ENCODE measurements at places on chromosomes 5 and 9. TPM values are rescaled to one million over a fixed set of nuclear protein-coding genes. Genes with fewer than 3 reads are reported as not detected.

DNA sequence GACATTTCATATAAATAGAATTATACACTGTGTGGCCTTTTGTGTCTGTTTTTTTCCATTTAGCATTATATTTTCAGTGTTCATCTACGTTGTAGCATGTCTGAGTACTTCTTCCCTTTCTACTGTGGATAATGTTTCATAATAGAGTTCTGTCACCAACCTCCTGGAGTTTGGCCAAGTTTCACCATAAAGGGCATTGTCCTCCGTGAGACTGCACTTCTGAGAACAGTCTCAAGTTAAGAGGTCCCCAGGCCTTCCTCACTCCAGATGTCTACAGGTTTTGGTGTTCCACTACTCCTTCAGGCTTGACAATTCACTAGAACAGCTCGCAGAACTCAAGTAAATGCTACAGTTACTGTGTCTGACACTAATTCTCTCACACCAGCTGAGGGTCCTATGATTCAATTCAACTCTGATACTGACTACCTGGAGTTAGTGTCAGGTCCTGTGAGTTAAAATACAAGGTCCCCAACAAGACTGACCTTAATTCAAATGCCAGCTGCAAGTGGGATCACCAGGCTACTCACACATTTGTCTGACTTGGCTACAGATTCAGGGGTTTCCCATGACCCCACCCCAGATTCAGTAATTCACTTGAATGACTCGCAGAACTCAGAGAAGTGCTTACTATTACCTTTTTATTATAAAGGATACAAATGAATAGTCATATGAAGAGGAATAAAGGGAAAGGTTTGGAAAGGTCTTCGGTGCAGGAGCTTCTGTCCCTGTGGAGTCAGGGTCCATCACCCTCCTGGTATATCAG lies 31.1 kb downstream of the SLC35A4 start:
- peak; percentile 60 for DNase-seq

DNA sequence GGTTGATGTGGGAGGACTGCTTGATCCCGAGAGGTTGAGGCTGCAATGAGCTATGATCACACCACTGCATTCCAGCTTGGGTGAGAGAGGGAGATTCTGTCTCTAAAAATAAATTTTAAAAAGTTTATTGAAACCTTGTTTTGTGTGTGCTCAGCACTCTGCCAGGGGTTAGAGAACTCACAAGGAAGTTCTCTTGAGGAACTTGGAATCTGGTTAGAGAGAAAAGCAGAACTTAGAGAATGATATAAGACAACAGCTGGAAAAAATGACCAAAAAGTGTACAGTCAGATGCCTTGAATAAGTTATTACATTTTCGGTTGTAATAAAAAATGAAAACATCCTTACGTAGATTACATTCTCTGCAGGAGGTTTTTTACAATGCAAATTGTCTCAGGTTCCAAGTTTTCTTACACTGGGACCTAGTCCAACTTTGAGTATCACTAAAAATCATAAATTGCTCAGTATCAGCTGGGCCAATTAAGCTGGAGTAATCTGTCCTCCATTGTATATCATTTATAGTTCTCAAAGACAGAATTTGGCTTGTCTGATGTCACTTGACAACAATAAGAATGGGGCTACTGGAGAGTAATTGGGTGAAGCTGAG lies 21.7 kb upstream of the TENT2 start:
- no peak for DNase-seq

DNA sequence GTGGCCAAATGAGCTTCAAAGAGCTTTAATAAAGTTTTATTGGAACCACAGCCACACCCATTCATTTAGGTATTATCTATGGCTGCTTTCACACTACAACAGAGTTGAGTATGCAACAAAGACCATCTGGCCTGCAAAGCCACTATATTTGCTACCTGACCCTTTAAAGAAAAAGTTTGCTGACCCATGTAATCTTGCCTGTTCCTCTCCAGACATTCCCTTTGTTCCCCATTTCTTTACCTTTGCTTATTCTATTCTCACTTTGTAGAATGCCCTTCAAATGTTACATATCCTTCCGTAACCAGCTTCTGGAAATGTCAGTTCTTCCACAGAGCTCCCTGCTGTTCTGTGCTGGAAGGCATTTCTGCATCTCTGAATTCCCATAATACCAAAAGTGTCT lies 320.2 kb downstream of the TLE1 start:
- no peak for DNase-seq

- no peak for DNase-seq
Observed at GRCh38 chr5:145941448-145942130, 5.2 kb downstream of the SH3RF2 start.

- DNase-seq, result no peak
Observed at GRCh38 chr5:17832949-17833745, 198.9 kb downstream of the TAF11L14 start.

GRCh38 chr9:4292781-4293180 lies 7.1 kb downstream of the GLIS3 start:
- no peak for DNase-seq

DNA sequence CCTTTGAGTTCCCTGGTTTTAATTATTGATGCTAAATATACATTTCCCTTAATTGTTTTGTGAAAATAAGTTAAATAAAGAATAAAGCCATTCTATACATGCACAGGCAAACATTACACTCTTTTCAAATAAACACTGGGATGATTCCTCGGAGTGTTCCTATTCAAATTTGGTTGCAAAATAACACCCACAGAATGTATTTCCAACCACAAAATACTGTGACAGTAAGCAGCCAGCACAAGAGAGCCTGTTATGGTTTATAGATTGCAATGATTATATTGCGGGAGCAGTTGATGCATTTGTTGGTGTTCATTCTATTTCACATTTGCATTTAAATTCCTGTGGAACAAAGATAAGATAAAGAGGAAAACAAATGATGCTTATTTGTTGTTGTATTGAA lies 632.6 kb upstream of the WWC1 start:
- DNase-seq, result no peak

DNA sequence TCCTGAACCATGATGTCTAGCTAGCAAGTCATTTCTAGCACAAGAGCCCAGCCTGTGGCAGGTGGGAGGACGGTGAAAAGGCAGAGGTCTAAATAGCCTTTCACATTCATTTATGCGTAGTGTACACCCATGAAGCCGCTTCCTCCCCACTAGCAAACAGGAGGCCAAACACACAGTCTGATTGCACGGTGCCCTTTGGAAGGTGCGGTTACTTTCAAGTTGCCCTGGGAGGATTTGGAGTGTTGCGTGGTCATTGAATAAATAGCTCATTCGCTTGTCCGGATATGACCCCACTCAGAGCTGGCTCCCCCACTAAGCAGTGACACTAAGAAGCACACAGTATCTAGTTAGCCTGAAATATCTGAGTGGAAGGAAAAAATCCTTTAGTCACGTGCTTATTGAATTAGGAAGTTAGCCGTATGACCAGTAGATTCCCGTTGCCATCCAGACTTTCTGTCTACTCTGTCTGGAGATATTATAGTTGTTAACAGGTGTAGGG lies 664 bp upstream of the ARSB start:
- DNase-seq, result peak; percentile 57

- no peak for DNase-seq
Observed at GRCh38 chr9:83570359-83570758, 32.2 kb upstream of the FRMD3 start.

The AGXT2 gene
- total RNA-seq, result not detected

The UNC13B gene
- total RNA-seq, result 56.1 TPM

The BTNL9 gene
- total RNA-seq, result 2.8 TPM

The LURAP1L gene
- 42.5 TPM for total RNA-seq

The LTC4S gene
- 5.3 TPM for total RNA-seq

The RGMB gene
- 69.6 TPM for total RNA-seq

The ROR2 gene
- total RNA-seq, result 1.7 TPM

All from colonic mucosa (tissue), 4 donors.